Left renal cortex interstitium (tissue), 4 donors: ENCODE measurements at places on chromosomes 3 and 15. TPM values are rescaled to one million over a fixed set of nuclear protein-coding genes. Genes with fewer than 3 reads are reported as not detected.

DNA sequence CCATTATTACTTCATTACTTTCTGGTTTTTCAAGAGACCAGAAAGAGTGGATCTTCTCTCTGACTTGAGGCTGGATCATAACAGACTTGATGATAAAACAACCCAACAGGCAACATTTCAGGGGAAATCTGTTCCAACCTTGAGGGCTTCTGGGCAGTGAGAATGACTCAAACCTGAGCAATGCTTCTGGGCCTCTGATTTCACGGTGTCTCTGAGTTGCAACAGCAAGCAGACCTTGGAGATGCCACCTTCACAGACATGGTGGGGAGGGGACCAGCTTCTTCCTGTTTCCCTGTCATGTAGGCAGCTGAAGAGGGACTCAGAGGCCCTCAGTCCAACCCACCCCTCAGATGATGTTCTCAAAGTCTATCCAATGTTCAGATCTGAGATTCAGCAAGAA is 104.0 kb downstream of the ABHD5 start:
- no peak for DNase-seq

- DNase-seq: no peak
These were observed 468.4 kb upstream of the MDFIC2 start for GRCh38 chr3:70780790-70781189.

GPR149 gene
- polyA plus RNA-seq: not detected

- no peak for DNase-seq
These were observed 65.2 kb downstream of the LPP start for GRCh38 chr3:188219147-188219546.

- no peak for DNase-seq
These were observed 740 bp upstream of the ZBTB47 start for GRCh38 chr3:42652611-42653302.
